ENCODE measurements at places on chromosomes 1 and 21.

GRCh38 chr1:182069028-182069466 is 7.5 kb upstream of the ZNF648 start:
- DNase-seq, result no peak

- no peak for DNase-seq
Measured at GRCh38 chr1:108862698-108863477, 6.0 kb upstream of the AKNAD1 start.

GRCh38 chr1:178664278-178664677 is 60.8 kb upstream of the RALGPS2 start:
- no peak for DNase-seq

DNA sequence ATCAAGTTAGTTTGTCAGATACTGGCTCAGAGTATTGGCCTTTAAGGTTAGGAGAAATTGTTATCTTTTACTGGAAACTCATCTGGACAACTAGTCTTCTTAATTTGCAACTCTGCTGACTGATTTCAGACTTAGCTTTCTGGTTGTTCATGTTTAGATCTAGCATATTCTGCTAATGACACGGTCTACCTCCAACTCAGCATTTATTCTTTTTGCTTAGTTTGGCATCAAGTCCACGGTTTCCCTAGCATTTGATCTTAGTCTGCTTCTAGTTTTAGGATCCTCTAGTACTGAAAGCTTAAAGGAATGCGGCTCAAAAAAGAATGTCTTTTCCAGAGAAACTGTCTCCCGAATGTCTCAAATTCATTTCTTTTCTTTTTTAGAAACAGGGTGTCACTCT is 75.6 kb upstream of the SLFNL1 start:
- DNase-seq, result no peak

- no peak for DNase-seq
Measured at GRCh38 chr21:26719750-26720149, 125.5 kb downstream of the ADAMTS1 start.

DNA sequence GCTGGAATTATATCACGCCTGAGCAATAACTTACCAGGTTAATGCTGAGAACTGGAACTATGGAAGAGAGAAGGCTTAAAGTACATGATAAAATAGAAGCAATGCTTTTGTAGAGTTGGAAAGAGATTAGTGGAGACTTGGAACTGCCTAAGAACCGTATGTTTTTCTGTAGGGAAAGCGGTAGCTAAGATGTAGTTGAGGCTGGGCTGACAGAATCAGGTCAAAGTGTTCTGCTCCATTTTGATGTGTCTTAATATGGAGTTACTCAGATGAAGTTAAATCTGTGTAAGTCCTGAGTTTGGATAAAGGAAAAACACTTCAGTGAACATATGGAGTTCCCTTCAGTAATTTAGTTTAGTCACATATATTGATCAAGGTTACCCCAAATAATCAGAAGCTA is 860.9 kb upstream of the CXADR start:
- no peak for DNase-seq

DNA sequence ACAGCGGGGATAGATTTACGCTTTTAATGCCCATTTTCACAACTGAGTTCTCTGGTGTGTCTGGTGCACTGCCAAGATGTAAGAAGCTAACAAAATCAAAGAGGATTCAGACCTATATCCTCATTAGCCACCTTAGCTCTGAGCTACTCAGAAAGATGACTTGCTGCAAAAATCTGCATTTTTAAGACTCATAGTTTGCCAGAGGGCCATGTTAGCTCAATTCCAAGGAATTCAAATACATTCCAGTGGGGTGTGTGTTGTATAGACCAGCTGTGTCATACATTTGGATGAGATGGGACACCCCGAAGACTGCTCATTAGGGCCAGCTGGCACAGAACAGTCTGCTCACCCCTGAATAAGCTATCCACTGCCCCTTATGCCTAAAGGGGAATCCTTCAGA is 8.9 kb downstream of the DENND2D start:
- no peak for DNase-seq

- DNase-seq, result no peak
Measured at GRCh38 chr1:161954466-161954865, 69.2 kb downstream of the OLFML2B start.

GRCh38 chr1:22472596-22472995 is 20.9 kb downstream of the ZBTB40 start:
- no peak for DNase-seq

GRCh38 chr1:170369417-170369816 is 162.5 kb upstream of the GORAB start:
- no peak for DNase-seq

DNA sequence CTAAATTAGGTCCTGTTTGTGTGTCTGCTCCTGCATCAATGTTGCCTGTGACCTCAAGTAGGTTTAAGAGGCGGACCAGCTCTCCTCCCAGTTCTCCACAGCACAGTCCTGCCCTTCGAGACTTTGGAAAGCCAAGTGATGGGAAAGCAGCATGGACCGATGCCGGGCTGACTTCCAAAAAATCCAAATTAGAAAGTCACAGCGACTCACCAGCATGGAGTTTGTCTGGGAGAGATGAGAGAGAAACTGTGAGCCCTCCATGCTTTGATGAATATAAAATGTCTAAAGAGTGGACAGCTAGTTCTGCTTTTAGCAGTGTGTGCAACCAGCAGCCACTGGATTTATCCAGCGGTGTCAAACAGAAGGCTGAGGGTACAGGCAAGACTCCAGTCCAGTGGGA is 79.9 kb downstream of the PRDM2 start:
- DNase-seq, result no peak

GRCh38 chr1:29903548-29904166 is 667.3 kb downstream of the PTPRU start:
- DNase-seq, result no peak

- DNase-seq, result no peak
Measured at GRCh38 chr1:2312160-2312514, 79.2 kb downstream of the MORN1 start.

- DNase-seq, result no peak
Measured at GRCh38 chr21:38280867-38281266, 24.1 kb downstream of the KCNJ15 start.

DNA sequence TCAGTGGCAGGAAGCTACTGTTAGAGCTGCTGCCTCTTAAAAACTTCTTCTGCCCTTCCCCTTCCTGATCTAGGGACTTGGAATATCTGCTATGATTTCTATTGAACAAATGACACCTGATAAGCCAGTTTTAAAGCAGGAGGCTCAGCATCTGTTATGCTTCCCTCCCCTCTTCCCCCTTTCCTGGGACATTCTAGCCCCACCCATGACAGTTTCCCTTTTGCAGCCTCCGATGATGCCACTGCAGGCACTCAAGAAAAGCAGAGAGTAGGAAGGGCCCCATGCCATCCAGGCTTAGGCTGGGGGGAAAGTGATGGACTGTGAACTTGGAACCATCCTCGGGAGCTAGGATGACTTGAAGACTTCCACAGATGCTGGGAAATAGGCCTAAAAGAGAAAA is 15.1 kb upstream of the EPB41 start:
- DNase-seq, result no peak

- no peak for DNase-seq
Measured at GRCh38 chr1:196651079-196651478, 764 bp upstream of the CFH start.

- DNase-seq, result no peak
Measured at GRCh38 chr1:224348137-224348536, 8.5 kb upstream of the CNIH4 start.

- no peak for DNase-seq
Measured at GRCh38 chr21:17196623-17197022, 316.2 kb upstream of the CXADR start.

- DNase-seq, result no peak
Measured at GRCh38 chr1:214621236-214621635, 18.2 kb downstream of the CENPF start.

DNA sequence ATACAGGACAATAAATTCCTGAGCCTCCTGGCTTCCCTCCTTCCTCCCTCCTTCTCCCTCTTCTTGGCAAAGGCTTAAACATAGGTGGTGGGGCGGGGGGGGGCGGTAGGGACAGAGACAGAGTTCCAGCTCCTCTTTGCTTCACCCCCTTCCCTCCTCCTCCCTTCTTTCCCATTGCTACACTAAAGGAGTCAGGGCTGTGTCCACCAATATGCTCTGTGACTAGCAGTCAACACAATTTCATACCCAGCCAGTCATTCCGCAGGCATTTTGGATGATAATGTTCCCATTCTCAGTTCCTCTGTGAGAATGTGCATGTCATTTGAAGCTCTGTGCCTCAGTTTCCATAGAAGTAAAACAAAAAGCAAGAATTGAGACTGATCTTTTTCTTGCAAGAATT is 1.7 kb downstream of the LMOD1 start:
- no peak for DNase-seq

- DNase-seq, result peak; percentile 81
Measured at GRCh38 chr1:34852677-34853217, 6.8 kb downstream of the SMIM12 start.

DNA sequence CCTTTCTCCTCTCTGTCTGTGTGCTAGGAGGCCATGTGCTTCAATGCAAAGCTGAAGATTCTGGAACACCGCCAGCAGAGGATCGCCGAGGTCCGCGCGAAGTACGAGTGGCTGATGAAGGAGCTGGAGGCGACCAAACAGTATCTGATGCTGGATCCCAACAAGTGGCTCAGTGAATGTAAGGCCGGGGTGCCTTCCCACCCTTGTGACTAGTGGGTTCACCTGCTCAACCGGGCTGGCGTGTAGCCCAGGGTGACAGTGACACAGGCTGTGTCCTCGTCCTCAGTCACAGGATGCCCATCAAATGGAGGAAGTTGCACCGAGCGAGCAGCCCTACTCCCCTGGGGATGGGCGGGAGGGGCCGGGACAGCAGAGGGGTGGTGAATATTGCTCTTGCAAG is 544.1 kb downstream of the KIF26B start:
- no peak for DNase-seq

DNA sequence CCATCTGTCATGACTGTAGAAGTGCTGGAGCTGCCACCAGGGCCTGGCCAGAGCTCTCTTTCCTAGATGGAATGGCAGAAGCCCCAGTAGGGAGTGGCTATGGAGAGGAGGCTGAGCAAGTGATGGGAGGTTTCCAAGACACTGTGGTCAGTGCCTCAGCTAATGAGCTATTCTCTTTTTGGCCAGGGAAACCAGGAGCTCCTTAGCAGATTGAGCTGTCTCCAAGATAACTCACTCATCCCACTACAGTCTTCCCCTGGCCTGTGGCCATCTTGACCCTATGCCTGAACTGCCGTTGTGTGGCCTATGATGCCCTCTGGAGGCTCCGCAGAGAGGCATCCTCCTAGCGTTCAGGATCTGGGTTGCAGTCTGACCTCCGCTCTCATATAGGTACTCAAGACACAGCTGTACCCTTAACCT is 60.5 kb downstream of the ERI3 start:
- no peak for DNase-seq

DNA sequence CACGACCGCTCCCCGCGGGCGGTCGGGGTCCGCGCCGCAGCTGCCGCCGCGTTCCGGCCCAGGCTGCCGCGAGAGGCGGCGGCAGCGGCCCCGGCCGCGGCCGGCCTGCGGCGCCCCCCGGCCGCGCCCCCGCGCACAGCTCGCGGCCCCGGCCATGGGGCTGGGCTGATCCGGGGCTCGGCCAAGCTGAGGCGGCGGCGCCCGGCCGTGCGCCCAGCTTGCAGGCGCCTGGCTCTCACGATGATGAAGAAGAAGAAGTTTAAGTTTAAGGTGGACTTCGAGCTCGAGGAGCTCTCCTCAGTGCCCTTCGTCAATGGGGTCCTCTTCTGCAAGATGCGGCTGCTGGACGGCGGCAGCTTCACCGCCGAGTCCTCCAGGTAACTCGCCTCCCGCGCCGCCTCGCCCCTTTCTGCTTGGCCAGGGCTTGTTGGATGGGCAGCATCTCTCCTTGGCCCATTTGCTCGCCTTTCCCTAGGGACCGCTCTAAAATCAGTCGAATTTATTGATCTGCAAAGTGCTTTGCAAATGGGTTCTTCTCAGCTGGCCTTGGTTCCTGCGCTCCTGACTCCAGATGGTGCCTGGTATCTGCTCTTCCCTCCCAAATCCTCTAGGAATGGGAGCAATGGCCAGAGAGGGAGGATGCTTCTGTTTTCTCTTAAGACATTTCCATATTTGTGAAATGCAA is 431 bp downstream of the EEIG2 start:
- DNase-seq, result no peak

DNA sequence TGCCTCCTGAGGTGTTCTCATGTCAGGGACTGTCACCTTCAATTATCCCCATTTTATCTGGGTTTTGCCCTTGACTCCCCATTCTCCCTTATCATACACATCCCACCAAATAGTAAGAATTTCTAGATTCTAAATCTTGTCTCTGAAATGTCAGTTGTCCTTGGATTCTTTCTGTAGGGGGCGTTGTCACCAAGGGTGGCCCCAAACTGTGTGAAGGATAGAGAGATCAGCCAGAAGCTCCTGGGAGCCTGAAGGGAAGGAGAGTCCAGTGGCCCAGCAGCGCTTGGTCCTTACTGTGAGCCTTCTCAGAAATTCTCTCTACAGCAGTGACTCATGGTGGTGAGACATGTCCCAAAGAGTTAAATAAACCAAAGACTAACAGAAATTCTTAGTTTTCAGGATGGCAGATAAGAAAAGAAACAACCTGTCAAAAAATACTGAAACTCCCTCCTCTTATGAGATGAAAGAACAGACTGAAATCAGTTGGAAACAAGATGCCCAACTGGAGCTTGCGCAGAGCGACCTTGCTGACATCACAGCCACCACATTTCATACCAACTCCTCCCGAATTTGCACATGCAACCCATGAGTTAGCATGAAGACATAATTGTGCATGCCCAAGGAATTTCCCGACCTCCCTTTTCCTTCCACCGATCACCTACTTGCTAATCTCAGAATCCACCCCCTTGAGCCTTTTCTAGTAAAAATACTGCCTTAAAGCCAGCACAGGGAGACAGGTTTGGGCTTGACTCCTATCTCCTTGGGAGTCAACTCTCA is 109.8 kb downstream of the ELAVL4 start:
- DNase-seq, result no peak

DNA sequence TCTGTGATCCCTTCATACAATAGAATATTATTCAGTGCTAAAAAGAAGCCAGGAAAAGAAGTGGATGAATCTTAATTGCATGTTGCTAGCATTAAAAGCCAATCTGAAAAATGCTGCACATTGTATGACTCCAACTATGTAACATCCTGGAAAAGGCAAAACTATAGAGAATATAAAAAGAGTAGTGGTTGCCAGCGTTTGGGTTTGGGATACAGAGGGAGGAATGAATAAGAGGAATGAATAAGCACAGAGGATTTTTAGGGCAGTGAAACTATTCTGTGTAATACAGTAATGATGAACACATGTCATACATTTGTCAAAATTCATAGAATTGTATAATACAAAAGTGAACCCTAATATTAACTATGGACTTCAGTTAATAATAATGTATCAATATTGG is 42.5 kb downstream of the GPR88 start:
- no peak for DNase-seq

GRCh38 chr1:20787840-20788795 is 1.0 kb upstream of the HP1BP3 start:
- no peak for DNase-seq

- DNase-seq, result no peak
Measured at GRCh38 chr1:46180082-46180616, 3.9 kb upstream of the P3R3URF start.

DNA sequence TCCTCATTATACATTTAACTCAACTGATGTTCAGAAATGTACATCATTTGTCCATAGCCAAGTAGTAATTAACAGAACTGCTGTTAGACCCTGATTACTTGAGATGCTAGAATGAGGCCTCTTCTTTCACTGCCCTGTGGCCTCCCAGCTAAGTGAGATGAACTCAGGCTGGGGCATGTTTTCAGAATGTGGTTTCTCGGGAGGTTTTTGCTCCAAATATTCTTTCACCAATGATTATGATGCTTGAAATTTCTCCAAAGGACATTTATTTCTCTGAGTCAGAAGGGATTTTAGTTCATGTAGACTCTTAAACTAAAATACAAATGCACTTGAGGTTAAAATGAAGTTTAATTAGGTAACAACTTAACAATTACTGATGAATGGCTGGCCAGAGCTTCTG is 34.6 kb upstream of the ADAMTS5 start:
- DNase-seq, result no peak

All from central memory CD8-positive, alpha-beta T cell (primary cell).